ENCODE measurements at places on chromosomes 2 and 18.
A peak's percentile ranks its signal among the peaks of the same experiment; 100 is the strongest.

DNA sequence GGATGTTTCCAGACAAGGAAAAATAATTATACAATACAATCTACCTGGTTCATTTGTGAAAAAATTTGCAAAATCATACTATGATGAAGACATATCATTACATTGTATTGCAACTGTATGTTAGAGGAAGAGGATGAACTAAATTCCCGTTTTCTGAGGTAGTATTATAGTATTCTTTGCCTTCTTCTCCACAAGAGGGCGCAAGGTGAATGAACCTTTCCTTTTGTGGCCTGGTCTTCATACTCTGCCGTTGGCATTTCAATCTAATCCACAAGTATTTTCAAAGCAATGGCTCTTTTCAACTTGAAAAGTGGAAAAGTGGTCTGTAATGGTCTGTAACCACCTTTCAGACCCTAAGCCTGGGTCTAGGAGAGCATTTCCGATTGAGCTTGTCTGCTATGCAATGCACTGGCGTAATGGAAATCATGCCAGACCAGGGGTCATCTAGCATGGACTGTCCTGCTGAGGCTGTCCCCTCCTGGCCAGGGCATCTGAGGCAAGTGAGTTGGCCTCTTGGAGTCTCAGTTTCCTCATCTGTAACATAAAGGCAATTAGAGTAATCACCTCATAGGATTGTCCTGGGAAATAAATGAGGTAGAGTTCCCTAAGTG lies 30.8 kb upstream of the ZNF396 start:
- DNase-seq = peak; percentile 94

GRCh38 chr2:156472686-156473085 lies 36.5 kb downstream of the GPD2 start:
- no peak for DNase-seq

GRCh38 chr2:44124500-44124899 lies 44.2 kb upstream of the PPM1B start:
- DNase-seq = no peak

GRCh38 chr2:216850665-216851322 lies 9.1 kb downstream of the TNP1 start:
- DNase-seq = no peak

DNA sequence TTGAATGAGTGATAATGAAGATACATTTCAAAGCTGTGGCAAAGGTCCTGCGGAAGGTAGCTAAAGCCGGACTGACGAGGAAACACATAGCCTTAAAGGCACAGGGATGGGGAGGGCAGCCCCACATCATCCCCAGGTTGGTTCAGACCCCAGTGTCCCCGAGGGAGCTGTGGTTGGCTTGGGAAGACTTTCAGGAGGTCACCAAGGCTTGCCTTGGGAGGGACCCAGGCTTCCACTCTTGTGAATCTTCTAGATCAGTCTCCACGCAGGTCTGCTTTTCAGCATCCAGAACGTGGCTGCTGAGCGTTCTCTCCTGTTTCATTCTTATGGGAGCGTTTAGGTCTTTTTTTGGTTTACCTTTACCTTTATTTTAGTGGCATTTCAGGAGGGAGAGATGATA lies 16.8 kb downstream of the KIF1A start:
- DNase-seq = no peak

DNA sequence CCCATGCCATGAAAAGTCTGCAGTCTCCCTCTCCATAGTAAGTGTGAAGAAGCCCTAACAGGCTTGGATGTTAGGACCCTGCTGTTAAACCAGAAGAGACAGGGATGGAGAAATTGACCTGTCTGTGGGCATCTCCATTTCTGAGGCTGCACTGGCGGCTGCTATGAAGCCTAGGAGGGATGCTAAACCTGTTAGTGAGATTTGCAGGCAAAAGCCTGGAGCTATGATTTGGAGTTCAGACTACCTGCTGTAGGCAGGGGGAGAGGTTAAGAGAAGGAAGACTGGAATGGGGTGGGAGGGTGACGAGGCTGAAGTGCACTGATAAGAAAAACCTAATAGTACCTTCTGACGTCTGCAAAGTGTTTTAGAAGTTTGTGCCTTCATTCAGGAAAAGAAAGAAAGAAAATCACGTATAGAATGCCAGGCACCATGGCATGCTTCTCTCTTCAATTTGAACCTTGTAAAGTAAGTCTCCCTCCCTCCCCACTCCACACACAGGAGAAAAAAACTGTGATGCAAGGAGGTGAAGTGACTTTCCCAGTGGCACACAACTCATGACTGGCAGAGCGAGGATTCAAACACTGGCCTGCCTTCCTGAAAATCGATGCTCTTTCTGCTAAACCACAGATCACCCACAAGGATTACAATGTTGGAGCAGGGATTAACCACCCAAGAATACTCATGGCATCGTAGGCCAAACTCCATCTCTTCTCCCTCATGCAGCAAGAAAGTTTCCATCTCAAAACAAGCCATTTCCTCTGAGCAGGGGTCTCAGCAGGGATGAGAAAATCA lies 98.5 kb upstream of the PKDCC start:
- DNase-seq = no peak

DNA sequence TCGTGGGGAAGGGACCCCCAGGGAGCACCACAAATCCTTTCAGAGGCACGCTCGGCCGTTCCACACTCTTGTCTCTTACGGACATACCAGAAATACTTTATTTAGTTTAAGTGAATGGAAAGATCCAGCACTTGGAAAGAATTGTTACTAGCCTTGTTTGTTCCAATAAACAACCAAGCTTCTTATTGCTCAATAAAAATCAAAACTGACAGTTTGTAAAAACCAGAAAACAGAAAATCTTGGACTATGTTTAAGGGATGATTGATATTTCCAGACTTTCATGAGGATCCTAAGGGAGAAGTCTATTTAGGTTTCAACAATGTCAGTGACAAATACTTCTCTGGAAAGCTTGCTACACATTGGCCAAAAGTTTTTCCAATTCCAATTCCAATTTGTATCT lies 31.6 kb upstream of the CCBE1 start:
- no peak for DNase-seq

GRCh38 chr2:235541838-235542549 lies 48.2 kb downstream of the AGAP1 start:
- DNase-seq = no peak
